ENCODE measurements at places on chromosomes 3 and 15. TPM values are rescaled to one million over a fixed set of nuclear protein-coding genes. Genes with fewer than 3 reads are reported as not detected.

DNA sequence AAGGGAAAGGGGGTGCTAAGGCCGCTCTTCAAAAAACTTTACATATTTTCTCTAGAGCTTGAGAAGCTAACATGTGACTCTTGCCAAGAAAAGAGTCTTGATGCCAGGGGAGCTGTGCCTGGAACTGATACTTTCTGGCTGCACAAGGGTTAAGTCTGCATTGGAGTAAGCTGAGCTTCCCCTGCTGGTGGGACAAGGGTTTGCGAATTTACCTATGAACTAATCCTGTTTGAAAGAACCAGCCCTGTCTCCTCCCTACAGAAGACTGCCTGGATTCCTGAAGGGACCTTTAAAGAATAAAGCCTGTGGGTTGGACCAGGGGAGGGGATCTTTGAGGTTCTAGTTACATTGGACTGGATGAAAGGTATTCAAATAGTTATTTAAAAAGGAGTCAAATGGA is 58.3 kb upstream of the EPHA3 start:
- no peak for DNase-seq

DNA sequence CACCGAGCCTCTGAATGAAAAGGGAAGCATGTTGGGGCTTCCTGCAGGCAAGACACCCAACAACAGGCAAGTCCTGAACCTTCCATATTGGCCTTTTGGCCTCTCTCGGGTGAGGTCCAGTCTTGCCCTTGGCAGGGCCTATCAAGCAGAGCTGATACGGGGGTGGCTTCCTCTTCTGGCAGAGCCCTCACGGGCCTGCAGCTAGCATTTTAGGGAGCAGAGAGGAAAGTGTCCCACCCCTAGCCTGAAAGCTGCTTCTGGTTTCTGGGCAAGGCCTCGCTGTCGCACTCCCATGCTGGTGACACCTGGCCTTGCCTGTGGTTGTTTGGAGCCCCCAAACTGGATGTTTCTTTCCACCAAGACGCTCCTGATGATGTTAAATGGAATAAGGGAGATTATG is 31.8 kb upstream of the CTSH start:
- DNase-seq = no peak

DNA sequence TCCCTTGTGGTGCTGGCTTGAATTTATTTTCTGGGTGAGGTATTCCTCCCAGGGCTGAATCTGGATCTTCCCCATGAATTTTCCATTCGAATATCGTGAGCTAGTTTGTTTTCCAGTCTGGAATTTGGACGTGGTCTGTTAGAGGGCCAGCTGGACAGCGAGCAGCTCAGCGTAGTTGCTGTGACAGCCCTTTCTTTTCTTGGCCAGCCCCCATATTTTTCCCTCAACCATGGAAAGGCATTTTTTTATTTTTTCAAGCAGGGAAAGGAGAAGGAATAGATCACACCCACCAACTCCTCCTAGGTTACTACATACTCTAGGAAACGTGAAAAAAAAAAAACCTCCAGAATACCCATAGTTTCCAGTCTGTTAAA is 152.0 kb downstream of the KLHL25 start:
- DNase-seq = no peak

The DPPA2 gene
- total RNA-seq = not detected

- no peak for DNase-seq
Measured at GRCh38 chr3:188974856-188975599, 196.7 kb upstream of the TPRG1 start.

DNA sequence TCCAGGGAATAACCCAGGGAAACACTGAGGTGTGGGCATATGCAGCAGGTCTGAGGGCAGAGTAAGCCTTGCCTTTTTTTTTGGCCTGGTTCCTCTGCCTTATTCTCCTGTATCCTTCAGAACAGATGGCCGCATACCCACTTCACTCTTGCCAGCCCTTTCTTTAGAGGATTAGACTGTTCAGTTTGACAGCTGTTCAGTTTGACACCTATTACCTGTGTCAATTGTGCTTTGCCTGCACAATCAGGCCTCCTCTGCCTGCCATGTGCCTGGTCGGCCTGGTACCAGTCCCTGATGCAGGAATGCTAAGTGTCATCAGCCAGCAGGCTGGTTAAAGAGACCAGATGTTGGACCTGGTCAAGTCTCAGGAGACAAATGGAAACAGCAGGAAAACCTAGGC is 22.3 kb downstream of the TM6SF1 start:
- DNase-seq = no peak

The SERPINI2 gene
- total RNA-seq = not detected

The IL5RA gene
- total RNA-seq = not detected

DNA sequence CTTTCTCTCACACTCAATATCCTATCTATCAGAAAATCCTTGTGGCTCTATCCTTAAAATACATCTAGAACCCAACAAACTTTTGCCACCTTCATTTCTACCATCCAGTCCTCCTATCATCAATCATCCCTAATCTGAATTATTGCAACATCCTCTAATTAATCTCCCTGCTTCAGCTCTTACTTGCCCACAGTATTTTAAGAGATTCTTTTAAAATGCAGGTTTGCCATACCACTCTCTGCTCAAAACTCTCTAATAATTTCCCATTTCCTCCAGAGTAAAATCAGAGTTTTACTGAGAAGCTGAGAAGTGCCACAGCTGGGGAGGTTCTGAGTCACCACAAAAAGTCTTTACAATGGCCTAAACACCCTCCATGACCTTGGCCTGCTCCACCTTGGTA is 234.3 kb upstream of the ZPLD1 start:
- DNase-seq = no peak

DNA sequence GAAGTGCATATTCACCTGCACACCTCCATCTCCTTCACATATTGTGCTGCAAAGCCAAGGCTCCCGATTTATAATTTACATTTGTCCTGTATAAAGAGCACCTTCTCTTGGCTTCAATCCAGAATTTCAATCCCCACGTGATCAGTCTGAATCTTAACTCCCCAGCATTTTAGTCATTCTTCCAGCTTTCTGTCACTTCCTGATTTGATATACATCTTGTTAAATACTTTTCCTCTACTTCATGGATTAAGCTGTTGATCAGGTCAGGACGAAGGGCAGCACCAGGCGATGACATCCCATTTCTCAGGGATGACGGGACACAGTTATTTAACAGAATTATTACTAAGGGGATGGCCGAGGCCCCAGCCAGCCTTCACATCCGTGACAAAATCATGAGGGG is 212.5 kb downstream of the EPHB1 start:
- peak; percentile 14 for DNase-seq

The PCOLCE2 gene
- total RNA-seq = 0.58 TPM

GRCh38 chr3:130800829-130801228 is 54.2 kb upstream of the PIK3R4 start:
- DNase-seq = no peak

- no peak for DNase-seq
Measured at GRCh38 chr15:76503121-76503520, 166.5 kb downstream of the ISL2 start.

- DNase-seq = no peak
Measured at GRCh38 chr15:66850996-66851310, 148.9 kb downstream of the SMAD6 start.

DNA sequence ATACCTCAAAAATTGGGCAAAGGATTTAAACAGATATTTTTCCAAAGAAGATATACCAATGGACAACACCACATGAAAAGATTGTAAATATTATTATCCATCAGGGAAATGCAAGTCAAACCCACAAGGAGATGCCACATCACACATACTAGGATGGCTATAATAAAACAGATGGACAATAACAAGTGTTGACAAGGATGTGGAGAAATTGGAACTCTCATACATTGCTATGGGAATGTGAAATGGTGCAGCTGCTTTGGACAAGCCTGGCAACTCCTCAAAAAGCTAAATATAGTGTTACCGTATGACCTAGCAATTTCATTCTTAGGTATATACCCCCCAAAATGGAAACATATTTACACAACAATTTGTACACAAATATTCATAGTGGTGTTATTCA is 59.3 kb downstream of the PPCDC start:
- DNase-seq = no peak

All from glomerular endothelial cell (primary cell).